ENCODE measurements at places on chromosomes 3 and 15.

DNA sequence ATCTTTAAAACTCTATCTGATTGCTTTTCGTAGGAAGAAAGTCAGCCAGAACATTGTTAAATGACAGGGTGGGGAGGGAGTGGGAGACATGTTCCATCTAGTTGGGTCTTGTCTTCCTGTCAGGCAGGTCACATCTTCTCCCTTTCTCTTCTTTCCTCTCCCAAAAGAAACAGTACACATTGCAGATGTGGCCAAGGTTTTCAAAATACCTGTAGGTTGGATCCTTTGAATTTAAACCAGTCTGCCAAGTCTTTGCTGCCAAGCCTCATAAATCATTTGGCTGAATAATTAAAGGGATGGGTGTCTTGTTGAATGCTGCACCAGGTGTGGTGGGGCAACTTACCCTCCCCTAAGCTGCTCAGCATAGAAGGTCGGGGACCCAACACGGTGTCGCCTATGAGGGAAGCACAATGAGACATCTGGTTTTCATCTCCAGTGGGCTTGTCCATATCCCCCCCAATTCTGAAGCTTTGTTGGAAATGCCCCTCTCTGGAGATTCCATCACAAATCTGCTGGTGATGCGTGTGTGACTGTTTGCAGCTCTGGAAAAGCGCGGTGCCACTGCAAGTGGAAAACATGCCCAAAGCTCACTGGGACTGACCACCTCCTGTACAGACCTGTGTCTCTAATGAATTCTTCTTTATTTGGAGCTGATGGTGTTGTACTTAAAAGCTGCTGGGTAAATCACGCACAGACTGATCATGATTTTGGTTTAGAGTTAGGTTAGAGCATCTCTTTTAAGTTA, 112.6 kb downstream of the FILIP1L start:
- no peak for DNase-seq

DNA sequence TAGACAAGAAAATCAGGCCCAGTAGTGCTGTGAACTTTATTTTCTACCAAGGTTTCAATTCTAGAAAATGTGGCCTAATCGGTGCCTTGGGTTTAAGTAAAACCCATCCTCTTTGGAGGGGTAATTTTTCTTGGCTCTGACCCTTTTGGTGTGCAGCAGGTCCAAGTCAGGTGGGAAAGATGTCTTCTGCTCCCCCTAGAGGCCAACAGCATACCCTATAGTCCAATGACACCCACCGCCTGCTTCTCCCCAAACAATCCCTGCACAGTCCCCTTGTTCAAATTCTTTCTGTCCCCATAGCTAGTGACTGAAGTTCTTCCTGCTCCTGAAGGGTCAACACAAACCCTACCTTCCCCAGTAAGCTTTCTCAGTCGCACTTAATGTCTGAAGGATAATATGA, 261.8 kb upstream of the GOLGA6L4 start:
- DNase-seq = peak; percentile 16

- no peak for DNase-seq
Measured at GRCh38 chr3:40800343-40800742, 275.6 kb downstream of the ZNF621 start.

DNA sequence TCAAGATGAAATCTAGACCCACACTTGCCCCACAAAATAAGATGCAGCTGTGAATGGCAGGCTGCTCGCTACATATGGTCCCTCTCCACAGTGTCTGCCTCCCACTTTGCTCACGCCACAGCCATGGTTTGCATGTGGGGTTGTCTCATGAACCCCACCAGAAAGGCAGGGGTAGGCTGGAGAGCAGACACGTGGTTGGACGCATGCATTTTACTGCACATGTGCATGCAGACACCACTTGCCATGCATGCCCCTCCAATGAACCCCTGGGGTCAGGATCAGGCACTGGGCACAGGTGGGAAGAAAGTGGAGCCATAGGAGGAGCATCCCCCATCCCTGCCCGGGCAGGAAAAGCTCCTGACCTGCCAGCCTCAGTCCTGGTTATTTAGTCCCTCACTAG, 20.7 kb downstream of the SCN5A start:
- no peak for DNase-seq

GRCh38 chr3:70249509-70250160, 62.8 kb downstream of the MDFIC2 start:
- DNase-seq = no peak

- DNase-seq = no peak
Measured at GRCh38 chr15:98713585-98714001, 65.3 kb downstream of the IGF1R start.

Measured in iPS DF 6.9 (cell line).